ENCODE measurements at places on chromosomes 5 and 9. TPM values are rescaled to one million over a fixed set of nuclear protein-coding genes. Genes with fewer than 3 reads are reported as not detected.

DNA sequence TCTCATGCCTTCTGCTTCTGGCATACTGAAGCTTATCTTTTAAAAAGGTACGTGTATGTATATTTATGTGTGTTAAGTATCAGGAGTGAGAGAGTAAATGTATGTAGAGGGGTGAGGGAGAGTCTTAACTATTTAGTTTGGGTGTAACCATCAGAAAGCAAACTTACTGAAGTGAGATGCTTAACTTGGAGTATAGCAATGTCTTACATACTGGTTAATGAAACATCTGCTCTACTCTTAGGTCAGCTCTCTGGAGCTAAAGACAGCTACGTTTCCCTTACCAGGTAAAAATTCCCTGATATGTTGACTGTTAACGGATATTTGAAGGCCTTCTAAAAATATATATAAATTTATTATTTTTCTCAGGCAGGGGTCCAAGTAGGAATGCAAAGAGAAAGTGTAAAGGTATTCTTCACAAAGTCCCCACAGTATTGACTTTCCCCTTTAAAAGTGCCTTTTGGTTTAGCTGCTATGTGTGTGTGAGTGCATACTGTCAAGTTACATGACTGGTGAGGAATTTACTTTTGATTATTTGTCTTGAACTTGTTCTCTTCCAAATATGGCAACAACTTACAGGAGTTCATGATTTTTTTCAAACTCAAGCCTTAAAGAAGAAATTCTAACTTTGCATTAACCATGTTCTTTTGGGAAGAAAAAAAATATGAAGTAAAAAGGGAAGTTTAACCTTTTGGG is 12.3 kb upstream of the C5orf24 start:
- no peak for DNase-seq

Gene GRIA1
- 0.15 TPM for total RNA-seq

- peak; percentile 48 for DNase-seq
Measured at GRCh38 chr9:126724226-126724625, 80.6 kb upstream of the ZBTB43 start.

Gene CEP78
- 3.6 TPM for total RNA-seq

GRCh38 chr5:128483738-128484137 is 54.3 kb downstream of the FBN2 start:
- no peak for DNase-seq

Gene TMEM203
- total RNA-seq = 43.3 TPM

- DNase-seq = no peak
Measured at GRCh38 chr5:149838881-149839739, 105.5 kb downstream of the PDE6A start.

All from left ventricle myocardium superior (tissue), 1 donor.